ENCODE measurements at places on chromosomes 6 and 20. TPM values are rescaled to one million over a fixed set of nuclear protein-coding genes. Genes with fewer than 3 reads are reported as not detected.

GRCh38 chr6:84771756-84772356 lies 7.5 kb upstream of the TBX18 start:
- peaks cover 9% of the 10 kb centered on the region for H3K27me3 ChIP-seq
- DNase-seq, result no peak
- no peak overlapping the region for H3K27ac ChIP-seq
- H3K4me1 ChIP-seq, result no peaks in the 10 kb centered on the region

DNA sequence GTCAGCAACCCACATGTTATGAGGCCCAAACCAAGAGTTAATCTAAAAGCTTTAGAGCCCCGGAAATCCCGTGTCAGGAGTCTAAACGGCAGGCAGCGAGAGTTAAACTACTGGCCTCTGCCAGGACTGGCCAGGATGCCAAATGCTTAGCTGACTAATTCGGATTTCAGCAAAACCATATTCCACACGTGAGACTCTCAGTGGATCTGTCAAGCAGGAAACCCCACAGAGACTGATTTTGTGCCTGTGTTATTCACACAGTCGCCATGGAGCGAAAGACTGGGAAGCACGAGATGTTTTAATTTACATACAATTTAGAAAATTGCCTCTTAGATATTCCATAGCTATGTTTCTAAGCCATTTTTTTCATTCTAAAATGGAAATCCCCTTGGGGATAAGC lies 152.9 kb downstream of the RNASET2 start:
- DNase-seq, result no peak
- H3K27me3 ChIP-seq, result no peaks in the 10 kb centered on the region
- no peaks in the 10 kb centered on the region for H3K4me1 ChIP-seq

The CDH22 gene
- total RNA-seq, result not detected

DNA sequence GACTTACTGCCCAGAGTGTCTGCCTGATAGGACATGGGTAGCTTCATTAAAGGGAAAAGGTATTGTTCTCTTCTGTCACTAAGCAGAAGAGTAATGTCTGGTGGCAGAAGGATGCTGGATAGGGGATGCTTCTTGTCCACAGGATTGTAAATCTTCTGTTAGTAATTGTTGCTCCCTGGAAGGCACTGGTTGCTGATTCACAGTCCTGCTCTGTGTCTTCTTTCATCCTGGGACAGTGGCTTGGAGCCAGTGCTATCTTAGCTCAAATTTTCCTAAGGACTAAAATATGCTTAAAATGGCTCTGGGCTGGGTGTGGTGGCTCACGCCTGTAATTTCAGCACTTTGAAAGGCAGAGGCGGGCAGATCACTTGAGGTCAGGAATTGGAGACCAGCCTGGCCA lies 48.0 kb downstream of the SYTL3 start:
- no peaks in the 10 kb centered on the region for H3K4me1 ChIP-seq
- no peaks in the 10 kb centered on the region for H3K27me3 ChIP-seq

The PSMB8 gene
- total RNA-seq, result 326 TPM

The AHCY gene
- 169 TPM for total RNA-seq

The COL12A1 gene
- not detected for total RNA-seq

The CTSA gene
- total RNA-seq, result 82.1 TPM

Data from CD8-positive, alpha-beta memory T cell (primary cell).